ENCODE measurements at places on chromosomes 11 and 22. TPM values are rescaled to one million over a fixed set of nuclear protein-coding genes. Genes with fewer than 3 reads are reported as not detected.

Gene MRPL23
- 84.9 TPM for total RNA-seq

Gene ADAMTS8
- under 0.01 TPM for total RNA-seq

Gene LARGE2
- not detected for total RNA-seq

GRCh38 chr11:126129727-126130671 lies 67.3 kb upstream of the CDON start:
- no peak for DNase-seq

GRCh38 chr11:128580612-128581011 lies 6.7 kb downstream of the ETS1 start:
- no peak for DNase-seq

- DNase-seq = peak; percentile 57
Observed at GRCh38 chr11:17525570-17525969, 18.6 kb downstream of the USH1C start.

DNA sequence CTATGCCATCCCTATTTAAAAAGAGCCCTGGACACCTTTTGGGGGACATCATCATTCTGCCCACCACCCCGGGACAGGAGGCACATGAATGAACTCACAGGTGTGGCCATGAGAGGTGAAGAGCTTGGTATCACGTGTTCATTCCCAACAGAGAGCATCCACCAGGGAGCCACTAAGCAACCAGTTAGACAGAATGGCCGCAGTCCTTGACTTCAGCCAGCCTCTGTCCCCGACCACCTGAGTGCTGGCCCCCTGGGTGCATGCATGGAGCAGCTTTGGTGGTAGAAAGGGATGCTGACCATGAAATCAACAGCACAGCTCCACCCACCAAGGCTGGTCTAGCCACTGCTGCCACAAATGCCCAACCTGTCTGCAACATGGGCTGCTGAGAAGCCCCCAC lies 31.1 kb upstream of the CD81 start:
- DNase-seq = no peak

GRCh38 chr22:42418811-42419242 lies 13.4 kb downstream of the NFAM1 start:
- DNase-seq = no peak

GRCh38 chr22:49391436-49391835 lies 436.2 kb downstream of the BRD1 start:
- no peak for DNase-seq

DNA sequence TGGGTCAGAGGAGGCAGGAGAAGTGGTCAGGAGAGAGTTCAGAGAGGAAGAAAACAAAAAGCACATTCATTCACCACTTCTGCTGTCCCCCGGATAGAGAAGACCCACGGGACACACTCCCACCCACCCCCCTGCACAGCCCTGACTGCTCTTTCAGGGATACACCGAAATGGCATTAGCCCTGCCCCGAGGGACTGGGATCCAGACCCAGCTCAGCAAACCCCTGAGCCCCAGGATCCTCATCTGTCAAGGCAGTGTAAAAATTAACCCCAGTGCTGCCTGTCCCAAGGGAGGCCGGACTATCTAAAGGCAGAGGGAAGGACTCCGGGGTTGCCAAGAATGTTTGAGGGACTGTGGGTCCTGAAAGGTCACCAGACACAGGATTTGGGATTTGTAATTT lies 31.2 kb downstream of the TPBGL start:
- peak; percentile 39 for DNase-seq

DNA sequence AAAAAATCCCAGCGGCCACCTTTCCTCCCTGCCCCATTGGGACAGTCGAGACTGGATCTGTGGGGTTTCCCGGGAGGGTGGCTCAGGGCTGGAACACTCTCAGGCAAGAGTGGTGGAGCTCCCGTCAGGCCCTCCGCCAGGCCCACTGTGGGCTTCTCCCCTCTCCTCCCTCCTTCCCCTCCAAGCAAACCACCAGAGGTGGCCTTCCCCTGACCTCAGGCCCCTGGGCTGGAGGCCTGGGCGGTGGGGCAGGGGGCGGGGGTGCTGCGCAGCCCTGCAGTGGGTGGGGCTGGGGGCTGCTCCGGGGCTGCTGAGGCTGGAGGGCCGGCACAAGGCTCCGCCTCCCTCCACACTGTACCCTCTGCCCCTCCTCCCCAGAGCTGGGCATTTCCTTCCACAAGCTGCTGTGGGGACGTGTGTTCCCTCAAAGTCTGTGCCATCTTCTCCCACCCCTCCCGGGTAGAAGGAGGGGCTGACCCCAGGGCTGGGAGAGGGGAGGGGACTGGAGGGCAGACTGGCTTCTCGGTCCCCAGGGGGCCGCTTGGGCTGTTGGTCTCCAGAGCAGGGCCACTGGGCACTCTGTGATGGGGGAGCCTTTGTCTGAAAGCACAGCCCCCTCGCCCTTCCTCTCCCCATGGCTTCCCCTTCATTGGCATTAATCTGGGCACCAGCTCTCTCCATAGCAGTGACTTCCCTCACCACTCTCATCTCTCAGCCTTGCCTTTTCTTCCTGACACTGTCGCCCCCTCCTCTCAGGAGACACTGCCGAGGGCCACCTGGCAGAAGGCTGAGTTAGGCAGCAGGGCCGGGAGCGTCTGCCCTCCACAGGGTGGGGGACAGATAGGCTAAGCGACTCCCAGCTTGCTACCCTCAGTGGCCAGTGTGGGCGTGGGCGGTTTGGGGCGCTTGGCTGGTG lies 7.1 kb downstream of the RCOR2 start:
- DNase-seq = peak; percentile 87

DNA sequence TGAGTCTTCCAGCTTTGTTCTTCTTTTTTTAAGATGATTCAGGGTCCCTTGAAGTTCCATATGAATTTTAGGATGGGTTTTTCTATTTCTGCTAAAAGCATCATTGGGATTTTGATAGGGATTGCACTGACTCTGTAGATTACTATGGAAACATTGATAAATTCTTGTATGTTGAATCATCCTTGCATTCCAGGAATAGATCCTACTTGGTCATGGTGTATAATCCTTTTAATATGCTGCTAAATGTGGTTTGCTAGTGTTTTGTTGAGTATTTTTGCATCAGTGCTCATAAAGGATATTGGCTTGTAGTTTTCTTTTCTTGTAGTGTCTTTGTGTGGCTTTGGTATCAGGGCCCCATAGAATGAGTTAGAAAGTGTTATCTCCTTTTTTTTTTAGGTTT lies 34.9 kb upstream of the PHOX2A start:
- no peak for DNase-seq
